Globus pallidus (tissue), 1 donor: ENCODE measurements at places on chromosomes 3 and 15.

DNA sequence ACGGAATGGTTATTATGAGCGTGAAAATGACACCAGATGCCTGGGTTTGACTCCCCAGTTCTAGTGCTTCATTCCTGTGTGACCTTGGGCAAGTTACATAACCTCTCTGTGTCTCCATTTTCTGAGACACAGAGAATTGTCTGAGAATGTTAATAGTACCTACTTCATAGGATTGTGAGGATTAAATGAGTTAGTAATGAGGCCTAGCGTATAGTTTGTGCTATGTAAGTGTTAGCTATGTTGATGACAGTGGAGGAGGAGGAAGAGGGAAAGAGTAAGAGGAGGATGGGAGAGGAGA, 150.3 kb downstream of the MEGF11 start:
- DNase-seq, result no peak

DNA sequence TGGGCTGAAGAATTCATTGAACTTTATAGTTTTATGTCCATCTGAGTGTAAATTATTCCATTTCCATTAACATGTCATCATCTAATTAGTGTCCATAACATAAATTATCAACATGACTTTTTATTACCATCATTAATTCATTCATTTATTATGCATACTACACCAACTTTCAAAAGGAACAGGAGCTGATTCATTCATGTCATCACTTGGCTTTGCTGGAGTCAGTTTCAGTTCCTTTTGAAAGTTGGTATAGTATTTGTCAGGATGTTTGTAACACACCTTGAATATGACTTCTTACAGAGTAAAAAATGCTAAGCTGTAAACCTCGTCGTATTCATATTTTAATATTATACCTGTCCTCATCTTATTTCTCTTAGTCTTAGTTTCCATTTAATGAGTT, 298.0 kb upstream of the RBMS3 start:
- no peak for DNase-seq

DNA sequence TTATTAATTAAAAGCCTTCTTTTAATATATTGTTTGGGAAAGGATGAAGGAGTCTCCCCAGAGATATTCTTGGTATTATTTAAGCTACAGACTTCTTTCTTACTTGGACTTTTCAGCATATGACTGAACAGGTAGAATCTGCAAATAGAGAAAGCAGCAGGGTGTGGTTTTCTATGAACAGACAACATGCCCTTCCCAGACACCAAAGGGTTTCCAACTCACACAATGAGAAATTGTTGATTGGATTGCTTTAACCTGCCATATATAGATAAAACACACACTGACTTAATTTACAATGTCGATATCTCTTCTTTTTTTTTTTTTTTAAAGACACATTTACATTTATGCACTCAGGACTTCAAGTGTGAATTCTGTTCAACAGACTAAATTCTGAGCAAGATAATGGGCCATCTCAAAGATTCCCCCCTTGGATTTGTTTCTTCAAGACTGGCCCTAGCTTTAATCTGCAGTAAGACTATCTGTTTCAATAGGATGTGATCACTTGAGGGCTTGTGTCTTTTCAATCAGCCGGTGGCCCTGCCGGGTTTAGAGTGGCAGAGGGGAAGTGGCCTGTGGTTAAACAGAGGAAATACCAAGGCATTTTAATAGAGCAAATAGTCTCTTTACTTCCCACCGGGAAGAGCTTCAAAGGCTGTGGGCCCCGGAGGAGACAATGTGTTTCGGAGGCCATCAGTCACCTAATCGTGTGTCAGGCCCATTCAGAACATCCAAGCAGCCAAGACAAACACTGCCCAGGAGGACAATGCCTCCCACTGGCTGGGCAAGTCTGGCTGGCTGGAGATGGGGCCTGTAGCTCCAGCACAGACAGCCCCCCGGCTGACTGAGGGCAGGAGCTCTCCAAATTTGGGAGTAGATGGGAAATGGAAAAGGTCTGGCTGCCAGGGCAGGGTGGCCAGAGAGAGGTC, 6.1 kb downstream of the IL17RD start:
- no peak for DNase-seq

GRCh38 chr15:98782801-98783200, 134.5 kb downstream of the IGF1R start:
- no peak for DNase-seq

GRCh38 chr3:64454179-64454578, 228.9 kb upstream of the PRICKLE2 start:
- DNase-seq, result no peak

DNA sequence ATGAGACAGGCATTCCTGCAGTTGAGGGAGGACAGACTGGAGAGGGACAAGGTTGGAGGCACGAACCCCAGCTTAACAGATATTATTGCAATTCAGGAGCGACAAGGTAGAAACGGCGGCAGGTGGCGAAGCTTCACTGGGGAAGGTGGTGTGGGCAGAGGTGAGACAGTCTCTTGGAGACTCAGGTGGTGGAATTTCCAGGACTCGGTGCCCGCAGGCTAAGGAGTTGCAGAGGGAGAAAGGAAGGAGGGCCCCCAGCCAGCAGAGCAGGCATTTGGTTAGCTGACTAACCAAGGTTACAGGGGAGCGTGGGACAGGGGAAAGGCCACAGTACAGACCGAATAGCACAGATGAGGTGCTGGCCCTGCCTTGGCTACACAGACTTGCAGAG, 3.0 kb downstream of the FAM174B start:
- DNase-seq, result no peak

DNA sequence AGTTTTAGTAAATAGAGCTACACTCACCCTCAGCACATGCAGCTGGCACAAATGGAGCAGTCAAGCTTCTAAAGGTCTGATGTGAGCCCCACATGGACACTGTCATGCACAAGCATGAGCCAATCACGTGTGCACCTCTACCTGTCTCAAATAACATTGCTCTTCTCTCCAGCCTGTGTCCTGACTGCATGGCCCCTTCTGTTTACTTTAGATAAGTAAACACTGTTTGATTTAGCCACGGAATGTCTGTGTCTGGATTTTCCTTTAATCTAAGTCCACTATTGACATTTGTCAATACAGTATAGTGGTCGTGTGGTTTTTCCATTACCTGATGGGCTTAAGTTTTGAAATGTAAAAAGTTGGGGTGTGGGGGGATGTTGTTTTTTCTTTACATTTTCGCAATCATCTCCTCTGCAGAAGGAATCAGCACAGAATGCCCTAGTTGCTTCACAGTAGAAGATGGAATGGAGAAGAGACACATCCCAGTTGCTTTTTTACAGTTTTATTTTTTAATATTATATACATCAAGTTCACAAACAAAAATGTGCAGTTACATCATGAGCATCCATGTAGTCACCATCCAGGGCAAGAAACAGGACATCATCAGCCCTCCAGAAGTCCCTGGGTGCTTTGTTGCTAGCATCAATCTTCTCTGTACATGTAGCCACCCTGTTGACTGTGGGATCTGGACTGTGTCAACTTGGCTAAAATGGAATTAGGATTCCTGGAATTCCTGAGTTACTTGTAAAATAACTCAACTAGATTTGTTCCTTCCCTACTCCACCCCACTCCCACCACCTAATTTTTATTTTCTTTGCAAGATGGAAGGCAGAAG, 146.1 kb downstream of the UACA start:
- no peak for DNase-seq
